NAMALWA (cell line): ENCODE measurements at places on chromosomes 4 and X.

DNA sequence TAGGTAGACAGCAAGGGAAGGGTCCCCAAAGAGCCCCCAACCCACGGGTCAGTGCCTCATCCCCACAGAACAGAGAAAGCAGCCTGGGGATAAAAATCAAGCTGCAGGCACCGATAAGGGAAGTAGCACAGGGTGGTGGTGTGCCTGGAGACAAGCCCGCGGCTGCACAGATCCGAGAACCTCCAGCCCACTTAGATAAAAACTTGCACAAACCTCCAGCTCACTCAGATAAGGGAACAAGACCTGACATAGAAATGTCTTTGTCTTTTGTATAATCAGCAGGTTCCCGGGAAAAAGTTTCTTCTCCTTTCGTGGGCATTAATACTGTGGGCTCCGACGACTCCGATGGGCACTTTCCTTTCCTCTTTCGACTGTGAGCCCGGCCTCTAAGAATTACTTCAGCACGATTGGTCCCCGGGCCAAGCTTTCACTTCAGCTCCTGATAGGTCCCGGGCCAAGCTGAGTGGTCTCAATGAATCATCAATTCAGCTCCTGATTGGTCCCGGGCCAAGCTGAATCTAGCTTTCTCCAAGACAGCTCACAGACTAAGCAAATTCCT lies 32.4 kb downstream of the PRDX4 start:
- no peak for DNase-seq

DNA sequence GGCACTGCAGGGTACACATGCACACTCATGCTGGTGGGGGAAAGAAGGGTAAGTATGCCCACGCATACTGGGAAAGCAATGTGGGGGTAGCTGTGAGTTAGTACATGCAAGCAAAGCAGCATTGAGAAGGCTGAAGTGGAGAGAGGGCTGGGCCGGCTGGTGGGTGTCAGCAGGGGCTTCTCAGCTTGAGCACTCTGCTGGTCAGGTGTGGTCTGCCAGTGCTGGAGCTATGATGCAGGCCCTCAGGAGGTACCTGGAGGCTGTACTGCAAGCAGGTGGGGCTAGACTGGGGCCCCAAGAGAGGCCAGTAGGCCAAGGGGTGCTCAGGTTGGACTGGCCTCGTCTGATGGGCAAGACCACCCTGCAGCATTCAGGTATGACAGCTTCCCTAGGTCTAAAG lies 61.9 kb upstream of the SERPINA7 start:
- DNase-seq: no peak

DNA sequence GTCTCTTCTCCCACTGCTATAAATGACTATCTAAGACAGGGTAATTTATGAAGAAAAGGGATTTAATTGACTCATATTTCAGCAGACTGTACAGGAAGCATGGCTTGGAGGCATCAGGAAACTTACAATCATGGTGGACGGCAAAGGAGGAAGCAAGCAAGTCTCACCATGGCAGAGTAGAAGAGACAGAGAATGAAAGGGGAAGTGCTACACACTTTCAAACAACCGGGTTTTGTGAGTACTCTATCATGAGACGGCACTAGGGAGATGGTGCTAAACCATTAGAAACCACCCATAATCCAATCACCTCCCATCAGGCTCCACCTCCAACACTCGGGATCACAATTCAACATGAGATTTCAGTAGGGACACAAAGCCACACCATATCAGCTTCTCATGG lies 11.1 kb downstream of the UBE2NL start:
- DNase-seq: no peak

- DNase-seq: no peak
Measured at GRCh38 chrX:28126886-28127285, 145.6 kb upstream of the DCAF8L1 start.

DNA sequence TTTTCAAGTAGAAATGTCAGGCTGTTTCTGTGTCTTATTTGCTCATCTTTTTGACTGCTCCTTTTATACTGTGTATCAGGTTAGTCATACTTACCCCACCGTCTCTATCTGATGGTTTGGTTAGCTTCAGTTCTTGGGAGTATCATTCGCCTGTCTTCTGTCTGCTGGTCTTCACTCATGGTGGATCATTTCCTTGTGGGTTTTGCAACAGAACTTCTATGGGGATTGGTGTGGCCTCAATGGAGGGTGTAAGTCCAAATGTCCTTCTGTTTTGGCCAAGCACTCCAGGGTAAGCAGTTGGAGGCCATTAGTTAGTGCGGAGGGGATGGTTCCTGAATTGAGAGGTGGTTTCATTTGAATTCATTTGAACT lies 7.2 kb downstream of the ABCD1 start:
- DNase-seq: no peak

- no peak for DNase-seq
Measured at GRCh38 chr4:53598483-53598882, 7.2 kb upstream of the LNX1 start.

DNA sequence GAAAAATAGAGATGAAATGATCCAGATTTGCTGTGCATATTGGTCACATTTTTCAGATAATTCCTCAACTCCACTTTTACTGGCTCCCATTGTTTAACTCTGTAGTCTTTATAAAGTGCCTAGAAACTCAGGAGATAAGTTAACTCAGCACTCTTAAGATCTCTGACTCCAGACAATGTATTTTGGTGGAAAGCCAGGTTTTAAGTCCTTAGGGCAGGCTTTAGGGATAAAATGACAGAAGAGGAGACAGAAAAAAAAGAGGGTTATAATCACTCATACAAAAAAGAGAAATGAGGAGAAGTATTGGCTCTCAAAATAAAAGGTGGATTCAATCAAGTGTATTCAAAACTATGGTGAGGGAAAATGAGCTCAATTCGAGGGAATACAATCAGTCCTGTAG lies 674.8 kb upstream of the INTU start:
- DNase-seq: no peak

DNA sequence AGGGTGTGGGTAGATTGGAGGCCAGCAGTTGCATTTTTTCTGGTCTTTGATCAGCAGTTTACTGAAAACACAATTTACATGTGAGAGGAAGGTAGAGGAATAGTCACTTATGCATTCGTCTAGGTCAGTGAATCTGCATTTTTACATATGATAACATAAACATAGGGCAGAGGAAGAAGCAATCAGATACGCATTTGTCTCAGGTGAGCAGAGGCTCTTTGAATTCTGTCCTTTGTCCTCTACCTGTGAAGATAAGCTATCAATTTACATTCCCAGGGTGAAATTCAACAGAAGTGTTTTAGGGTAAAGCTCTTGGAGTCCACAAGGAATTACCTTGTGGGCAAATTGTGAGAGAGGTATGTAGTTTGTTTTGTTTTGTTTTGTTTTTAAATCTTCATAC lies 306.5 kb downstream of the MAGEB5 start:
- DNase-seq: no peak

DNA sequence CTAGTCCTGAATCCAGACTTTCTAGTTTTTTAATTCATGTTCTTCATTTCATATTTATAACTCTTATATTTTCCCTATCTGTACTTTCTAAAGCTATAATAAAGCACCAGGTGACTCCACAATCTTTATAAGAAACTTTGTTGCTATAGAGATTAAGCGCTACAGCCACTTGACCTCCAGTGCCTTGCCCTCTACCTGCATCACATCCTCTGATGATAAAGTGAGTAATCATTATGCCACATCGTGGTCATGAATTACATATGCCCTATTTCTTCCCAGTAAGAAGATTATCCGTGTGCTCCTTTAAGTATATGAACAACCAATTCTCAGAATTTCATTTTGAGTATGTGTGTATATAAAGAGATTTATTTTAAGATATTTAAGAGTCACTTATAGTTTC lies 6.8 kb upstream of the DYNLT3 start:
- no peak for DNase-seq

DNA sequence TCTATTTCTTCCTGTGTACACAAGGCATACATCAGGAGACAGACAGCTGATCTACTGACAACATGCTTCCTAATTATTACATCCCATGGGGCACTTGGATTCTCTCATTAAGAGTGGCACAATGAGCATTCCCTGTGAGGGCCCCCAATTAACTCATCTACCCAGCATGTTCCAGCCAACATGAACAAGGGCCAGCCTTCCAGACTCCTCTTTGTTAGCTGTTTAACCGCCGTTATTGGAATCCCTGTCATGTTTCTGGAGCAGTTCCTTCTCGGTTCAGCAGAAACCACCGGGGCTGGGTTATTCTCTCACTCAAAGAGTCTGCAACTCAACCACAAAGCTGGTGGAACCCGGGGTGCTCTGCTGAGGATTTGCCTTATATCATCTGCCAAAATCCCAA lies 9.9 kb upstream of the GPM6B start:
- no peak for DNase-seq

- DNase-seq: no peak
Measured at GRCh38 chrX:17390419-17390850, 15.4 kb downstream of the NHS start.

DNA sequence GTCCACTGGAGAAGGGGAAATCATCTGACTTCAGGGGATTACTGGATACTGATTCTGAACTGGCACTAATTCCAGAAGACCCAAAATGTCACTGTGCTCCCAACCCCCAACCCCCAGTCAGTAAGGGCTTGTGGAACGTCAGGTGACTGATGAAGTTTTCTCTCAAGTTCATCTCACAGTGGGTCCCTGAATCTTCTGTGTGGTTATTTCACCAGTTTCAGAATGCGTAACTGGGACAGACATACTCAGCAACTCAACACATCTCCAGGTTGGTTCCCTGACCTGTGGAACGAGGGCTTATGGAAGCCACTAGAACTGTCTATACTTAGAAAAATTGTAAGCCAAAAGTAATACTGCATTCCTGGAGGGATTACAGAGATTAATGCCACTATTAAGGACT lies 45.3 kb downstream of the DDX60L start:
- no peak for DNase-seq

DNA sequence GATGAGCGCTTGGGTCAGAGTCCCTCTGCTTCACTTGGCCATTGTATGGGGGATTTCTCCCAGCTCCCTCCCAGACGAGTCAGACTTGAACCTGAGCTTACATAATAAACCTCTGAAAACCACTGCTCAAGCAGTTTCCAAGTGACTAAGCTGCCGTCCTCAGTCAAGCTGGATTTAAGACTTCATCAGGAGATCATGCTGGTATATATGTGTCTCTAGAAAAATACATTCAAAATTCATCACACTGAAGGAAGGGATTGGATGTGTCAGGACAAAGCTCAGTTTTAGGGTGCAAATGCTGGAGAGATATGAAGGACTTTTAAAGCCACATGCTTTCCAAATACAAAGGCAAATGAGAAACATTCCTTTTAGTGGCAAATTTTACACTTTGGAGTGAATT lies 114.3 kb downstream of the QDPR start:
- no peak for DNase-seq
